ENCODE measurements at places on chromosomes 3 and 15.

DNA sequence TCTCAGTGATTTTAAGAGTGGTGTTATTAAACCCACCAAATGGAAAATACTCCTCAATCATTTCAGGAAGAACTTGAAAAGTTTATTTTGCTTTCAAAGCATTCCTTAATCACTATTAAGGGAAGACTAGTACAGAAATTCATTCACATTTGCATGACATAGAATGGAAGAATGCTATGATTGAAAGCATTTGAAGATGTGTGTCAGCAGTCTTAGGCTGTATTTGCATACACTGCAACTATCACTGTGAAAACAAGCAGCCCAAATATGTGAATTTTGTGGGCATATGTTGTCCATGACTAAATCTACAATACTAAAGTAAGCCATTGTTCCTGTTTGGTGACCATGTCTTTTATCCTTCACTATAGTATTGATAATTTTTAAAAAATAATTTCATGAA, 95.8 kb downstream of the CNTN3 start:
- DNase-seq: no peak

DNA sequence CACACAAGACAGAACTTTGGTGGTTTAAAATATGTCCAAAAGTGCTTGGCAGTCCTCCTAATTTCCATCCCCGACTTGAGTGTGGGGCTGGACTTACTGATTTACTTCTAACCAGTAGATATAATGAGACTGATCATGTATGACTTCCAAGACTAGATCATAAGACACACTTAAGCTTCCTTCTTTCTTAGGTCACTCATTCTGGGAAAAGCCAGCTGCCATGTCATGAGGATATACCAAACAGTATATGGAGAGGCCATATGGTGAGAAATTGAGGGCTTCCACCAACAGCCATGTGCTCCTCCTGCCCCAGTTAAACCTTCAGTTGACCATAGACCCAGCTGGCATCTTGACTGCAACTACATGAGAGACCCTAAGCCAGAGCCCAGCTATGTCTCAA, 282.8 kb upstream of the PROK2 start:
- DNase-seq: no peak

DNA sequence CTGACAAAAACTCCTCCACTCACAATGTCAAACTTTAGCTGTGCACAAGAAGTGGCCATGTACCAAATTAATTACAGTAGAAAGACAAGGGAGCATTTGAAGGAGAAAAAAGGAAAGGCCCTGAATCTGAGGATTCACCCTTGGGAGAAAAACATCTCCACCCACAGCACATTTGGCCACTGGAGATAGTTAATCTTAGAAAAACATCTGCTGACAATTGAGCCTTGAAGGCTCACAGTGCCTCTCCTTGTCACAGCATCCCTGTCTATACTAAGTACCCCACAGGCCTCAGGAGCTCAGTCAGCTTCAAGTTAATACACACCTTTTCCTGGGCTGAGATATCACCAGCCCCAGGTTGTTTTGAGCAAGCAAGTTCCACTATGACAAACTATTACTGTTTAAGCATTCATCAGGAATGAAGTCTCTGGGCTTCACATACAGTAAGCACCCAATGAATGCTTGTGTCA, 78.1 kb upstream of the SETMAR start:
- DNase-seq: no peak

DNA sequence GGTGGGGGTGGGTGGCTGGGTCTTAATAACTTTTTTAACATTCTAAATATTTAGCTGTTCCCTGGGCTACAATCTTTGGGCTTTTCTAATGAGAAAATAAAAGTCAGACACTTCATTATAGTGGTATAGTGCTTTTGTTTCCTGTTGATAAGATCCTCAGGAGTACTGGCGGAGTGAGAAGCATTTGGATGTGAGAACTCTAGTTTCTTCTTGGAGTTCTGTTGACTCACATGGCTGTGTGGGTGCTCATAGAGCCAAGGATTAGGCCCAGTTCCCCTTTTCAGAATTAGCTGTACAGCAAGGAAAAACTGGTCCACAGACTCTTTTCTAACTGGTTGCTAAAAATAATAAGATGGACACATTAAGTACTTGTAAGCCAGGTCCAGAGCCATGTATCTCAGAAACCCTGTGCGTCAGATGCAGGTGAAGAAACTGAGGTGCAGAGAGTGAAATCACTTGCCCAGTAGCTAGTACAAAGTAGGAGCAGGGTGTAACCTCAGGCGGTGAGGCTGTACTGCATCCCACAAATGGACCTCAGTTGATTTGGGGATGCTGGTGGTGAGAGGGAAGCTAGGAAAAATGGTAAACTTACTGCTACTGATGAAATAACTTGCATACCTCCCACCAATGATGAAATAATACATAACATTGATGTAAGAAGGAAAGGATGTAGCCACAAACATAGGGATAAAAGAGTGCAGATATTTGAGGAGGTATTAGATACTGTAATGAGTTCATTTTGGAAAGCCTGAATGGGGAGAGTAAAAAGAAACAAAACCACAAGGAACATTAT, 2.3 kb downstream of the ITPR1 start:
- DNase-seq: no peak

GRCh38 chr3:185717121-185717520, 107.7 kb downstream of the IGF2BP2 start:
- DNase-seq: no peak

- DNase-seq: no peak
These were observed 107.0 kb upstream of the RPL32 start for GRCh38 chr3:12948371-12948770.

GRCh38 chr3:188170461-188171459, 16.8 kb downstream of the LPP start:
- DNase-seq: peak; percentile 4

DNA sequence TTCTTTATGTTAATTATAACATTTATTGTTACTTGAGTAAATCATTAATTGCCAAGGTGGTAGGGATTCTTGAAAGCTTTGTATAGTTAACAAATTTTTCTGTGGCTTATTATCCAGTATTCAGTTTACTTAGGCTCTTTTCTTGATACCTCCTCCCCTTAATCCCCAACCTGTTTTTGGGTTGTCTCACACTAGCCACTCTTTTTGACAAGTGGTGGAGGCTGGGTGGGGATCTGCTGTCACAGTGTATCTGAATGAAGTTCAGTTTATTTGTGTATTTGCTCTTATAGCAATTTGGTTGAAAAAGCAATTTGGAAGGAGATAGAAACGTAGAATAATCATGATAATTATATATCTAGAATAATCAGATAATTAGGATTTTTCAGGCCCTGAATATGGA, 43.8 kb downstream of the STT3B start:
- no peak for DNase-seq

DNA sequence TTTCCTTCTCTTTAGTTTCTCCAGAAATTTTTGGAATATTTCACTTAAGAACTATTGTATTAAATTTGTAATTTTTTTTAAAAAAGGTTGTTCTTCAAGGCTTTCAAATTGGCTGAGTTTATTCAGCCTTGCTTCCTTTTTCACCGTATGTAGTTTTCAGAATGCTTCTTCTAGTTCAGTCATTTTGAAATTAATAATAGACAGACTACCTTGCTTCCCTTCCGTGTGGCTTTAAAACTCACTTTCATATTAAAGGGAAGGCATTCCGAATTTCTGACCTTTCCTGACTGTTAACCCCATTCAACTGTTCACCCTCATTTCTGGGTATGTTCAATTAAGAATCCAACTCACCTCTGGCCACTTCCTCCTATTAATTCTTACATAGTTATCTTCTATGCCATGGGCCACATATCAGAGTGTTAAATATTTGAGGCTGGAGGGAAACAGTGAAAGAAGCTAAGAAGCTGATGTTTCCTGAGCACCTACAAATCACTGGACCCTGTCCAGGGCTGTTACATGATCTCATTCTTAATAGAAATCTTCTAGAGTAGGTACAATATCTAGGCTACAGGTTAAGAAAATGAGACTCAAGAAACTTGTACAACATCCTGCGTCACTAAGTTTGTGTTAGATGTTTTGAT, 237.5 kb downstream of the P3H2 start:
- no peak for DNase-seq

- DNase-seq: no peak
These were observed 474.0 kb downstream of the FGF12 start for GRCh38 chr3:192253138-192253887.

DNA sequence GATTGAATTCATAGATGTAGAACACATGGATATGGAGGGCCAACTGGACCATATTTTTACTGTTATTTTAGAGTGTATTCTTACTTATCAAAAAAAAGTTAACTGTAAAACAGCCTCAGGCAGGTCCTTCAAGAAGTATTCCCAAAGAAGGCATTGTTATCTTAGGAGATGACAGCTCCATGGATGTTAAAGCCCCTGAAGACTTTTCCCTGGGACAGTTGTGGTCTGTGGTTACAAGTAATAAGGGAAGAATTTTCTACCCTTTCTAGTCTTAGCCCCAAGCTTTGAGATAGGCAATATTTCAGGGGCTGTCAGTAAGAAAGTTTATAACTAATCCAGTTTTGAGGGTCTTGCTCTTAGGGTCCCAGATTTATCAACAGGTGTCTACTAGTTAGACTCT, 62.5 kb downstream of the LRRC49 start:
- no peak for DNase-seq

DNA sequence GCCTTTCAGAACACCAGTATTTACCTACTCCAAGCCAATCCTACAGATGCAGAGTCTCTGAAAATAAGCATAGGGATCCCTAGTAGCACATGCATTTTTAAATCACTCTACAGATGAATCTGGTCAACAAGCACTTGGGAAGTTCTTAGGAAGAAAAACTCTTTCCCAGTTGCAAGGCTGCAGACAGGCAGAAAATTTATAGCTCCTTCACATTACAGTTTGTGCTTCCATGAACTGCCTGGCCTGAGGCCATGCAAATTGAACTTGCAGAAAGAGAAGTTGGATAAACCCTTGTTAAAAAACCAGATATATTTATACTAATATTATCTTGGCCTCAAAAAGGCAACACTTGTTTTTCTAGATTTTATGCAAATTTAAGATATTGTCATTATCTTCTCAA, 256.9 kb downstream of the EPHA3 start:
- DNase-seq: no peak

- DNase-seq: no peak
These were observed 52.8 kb downstream of the SEMA5B start for GRCh38 chr3:122974764-122975162.

GRCh38 chr3:183260167-183260904, 7.3 kb downstream of the B3GNT5 start:
- no peak for DNase-seq

DNA sequence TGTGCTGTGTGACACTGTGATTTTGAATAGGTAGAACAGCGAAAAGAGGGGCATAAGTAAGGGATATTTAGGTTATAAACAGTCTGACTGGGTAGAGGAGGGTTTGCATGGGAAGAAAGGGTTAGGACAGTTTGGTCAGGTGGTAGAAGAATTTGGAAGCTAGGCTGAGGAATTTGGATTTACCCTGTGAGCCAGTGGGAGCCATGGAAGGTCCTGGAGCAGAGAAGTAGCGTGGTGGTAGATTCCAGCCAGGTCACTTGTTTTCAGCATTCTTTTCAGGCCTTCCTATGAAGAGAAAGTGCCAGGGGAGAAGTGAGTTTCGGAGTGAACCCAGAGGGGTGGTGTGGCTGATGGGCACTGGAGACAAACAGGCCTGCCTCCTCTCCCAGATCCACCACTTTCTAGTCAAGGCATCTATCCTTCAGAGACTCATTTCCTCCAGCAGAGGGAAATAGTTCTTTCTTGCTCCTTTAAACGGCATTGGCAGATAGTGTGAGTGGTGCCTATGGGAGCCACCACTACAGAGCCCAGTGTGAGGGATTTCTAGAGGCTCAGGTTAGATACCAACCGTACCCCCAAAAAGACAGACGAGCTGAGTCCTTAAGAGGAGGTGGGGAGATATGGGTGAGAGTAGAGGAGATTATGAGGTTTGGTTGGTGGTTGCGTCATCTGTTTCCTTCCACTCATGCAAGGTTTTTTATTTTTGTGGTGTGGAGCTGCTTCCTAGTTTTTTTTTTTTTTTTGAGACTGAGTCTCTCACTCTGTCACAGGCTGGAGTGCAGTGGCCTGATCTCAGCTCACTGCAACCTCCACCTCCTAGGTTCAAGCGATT, 21.2 kb downstream of the PXK start:
- DNase-seq: no peak

- no peak for DNase-seq
These were observed 60.2 kb downstream of the DENND4A start for GRCh38 chr15:65731926-65732325.

- DNase-seq: no peak
These were observed 735.6 kb downstream of the PDCD6IP start for GRCh38 chr3:34534013-34534412.

DNA sequence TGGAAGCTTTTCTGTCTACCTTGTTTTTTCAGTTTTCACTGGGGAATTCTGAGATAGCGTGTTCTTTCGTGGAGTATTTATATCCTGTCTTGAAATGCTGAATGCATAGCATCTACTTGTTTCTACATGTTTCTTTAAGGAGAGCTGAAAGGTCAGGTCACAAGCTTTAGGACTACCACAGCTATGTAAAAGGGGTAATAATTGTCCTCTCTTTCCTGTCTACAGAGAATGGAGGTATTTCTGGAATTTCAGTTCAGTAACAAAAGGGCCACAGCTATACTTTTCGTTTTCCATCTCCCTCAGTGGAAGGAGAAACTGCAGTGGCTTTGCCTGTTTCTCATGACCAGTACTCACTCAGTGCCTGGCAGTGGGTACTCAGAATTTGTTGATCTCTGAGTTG, 4.7 kb downstream of the INAFM2 start:
- DNase-seq: no peak

DNA sequence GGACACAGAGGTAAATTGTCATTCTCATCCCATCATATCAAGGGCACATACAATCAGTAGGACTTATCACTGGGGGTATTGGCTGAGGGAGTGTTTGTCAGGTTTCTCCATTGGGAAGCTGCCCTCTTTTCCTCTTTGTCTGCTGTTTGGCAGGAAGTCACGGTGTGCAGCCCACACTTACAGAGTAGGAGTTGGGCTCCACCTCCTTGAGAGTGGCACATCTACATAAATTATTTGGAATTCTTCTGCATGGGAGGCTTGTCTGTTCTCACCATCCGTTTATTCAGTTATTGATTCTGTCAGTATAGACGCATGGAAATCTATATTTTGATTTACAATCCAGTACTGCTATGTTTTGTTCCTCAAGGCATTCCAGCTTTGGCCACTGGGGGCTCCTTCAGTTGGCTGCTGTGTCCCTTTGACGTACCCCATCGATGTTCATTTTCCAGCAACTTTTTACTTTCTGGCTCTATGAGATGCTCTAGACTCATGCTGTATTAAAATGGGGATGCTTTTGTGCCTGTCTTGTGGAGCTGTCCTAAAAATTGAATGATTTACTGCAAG, 200.3 kb downstream of the SLCO3A1 start:
- no peak for DNase-seq
